A549 treated with CORT108297 at 1 μM for 4 hours (cell line): ENCODE measurements at places on chromosomes 6 and 20. TPM values are rescaled to one million over a fixed set of nuclear protein-coding genes. Genes with fewer than 3 reads are reported as not detected.

The CRISP1 gene
- total RNA-seq = not detected in 5 replicates

The C6orf163 gene
- 0.06 to 0.29 TPM (median 0.15 TPM) in 5 replicates for total RNA-seq

The CST4 gene
- not detected in 5 replicates for total RNA-seq

The ZFP57 gene
- not detected in 5 replicates for total RNA-seq

The LKAAEAR1 gene
- 0.82 to 1.7 TPM (median 1.3 TPM) in 5 replicates for total RNA-seq

The ZNF184 gene
- 2.4 to 3.5 TPM (median 2.5 TPM) in 5 replicates for total RNA-seq

The OGFRL1 gene
- 4.8 to 7.7 TPM (median 5.8 TPM) in 5 replicates for total RNA-seq

The CPNE5 gene
- total RNA-seq = 0.06 to 0.12 TPM (median 0.09 TPM) in 4 of 5 replicates, not detected in the other

The PRDM13 gene
- 0.54 to 1.2 TPM (median 1.1 TPM) in 5 replicates for total RNA-seq

The KIF25 gene
- total RNA-seq = 0.05 to 0.39 TPM (median 0.07 TPM) in 3 of 5 replicates, not detected in the others

The TBC1D32 gene
- total RNA-seq = 0.93 to 1.8 TPM (median 1.1 TPM) in 5 replicates

The ARHGAP40 gene
- total RNA-seq = 0.02 TPM in 1 of 5 replicates, not detected in the others

The SLC12A5 gene
- 11.6 to 17.1 TPM (median 15.1 TPM) in 5 replicates for total RNA-seq
